HFFc6 (cell line): ENCODE measurements at places on chromosomes 16 and 17. TPM values are rescaled to one million over a fixed set of nuclear protein-coding genes. Genes with fewer than 3 reads are reported as not detected.

TSPOAP1 gene
- total RNA-seq: 0.39 to 1.0 TPM (median 0.87 TPM) in 3 replicates

TMEM114 gene
- not detected in 3 replicates for total RNA-seq

ABCA3 gene
- 2.4 to 3.2 TPM (median 2.5 TPM) in 3 replicates for total RNA-seq

PITPNM3 gene
- total RNA-seq: 0.91 and 0.94 TPM in 2 replicates

PRSS33 gene
- total RNA-seq: not detected in 3 replicates
